ENCODE measurements at places on chromosomes 6 and 20.

DNA sequence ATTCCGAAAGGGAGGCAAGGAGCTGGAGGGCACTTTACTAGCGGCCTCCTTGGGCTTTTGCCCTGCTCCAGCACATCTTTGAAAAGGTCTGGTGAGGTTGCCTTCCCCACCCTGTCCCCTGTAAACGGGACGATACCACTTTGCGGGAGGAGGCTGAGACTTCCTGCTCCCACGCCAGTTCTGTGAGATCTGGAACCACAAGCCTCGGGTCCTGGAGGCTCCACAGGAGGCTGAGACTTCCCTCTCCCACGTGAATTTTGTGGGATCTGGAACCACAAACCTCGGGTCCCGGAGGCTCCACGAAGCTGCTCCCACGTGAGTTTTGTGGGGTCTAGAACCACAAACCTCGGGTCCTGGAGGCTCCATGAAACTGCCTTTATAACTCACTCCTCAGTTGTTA lies 209.3 kb downstream of the DLL1 start:
- no peak for DNase-seq

- no peak for DNase-seq
These were observed 70.5 kb downstream of the FAM217A start for GRCh38 chr6:4008324-4009047.

GRCh38 chr6:7071405-7071804 lies 36.4 kb upstream of the RREB1 start:
- DNase-seq = no peak

DNA sequence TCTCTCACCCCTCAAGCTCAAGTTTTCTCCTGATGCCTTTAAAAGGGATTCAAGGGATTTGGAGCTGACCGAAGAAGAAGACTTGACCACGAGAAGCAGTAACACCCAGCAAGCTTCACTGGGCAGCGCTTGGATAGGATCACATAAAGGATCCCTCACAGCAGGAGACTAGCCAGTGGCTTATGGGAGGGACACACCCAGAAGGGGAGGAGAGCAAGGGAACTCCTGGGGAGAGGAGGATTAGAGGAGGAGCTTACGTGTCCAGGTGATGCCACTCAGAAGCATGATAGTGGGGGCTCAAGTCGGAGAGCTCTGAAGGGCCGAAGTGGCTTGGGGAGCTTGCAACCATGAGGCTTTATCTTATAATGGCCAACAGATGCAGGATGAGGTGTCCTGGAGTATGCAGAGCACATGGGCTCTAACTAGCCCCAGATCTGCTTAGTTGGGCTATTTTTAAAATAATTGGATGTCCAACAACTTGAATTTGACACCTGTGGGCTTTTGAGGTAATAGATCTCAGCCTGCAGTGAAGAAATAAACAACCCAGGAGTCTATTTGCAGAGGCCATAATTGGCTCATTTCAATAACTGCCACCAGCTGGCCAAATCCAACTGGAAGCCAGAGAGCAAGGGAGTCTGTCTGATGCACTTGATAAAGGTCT lies 137.9 kb upstream of the EXOC2 start:
- DNase-seq = no peak

GRCh38 chr6:143726015-143726647 lies 48.4 kb downstream of the PHACTR2 start:
- no peak for DNase-seq

Data from stimulated activated CD4-positive, alpha-beta T cell treated with anti-CD3 and anti-CD28 coated beads, Interleukin-4, amount 100 ng/mL, for 48 hours (primary cell).